Stimulated activated CD4-positive, alpha-beta T cell treated with anti-CD3 and anti-CD28 coated beads, TNF-alpha, amount 100 ng/mL, for 24 hours (primary cell): ENCODE measurements at places on chromosomes 7 and 10.

- no peak for DNase-seq
Measured at GRCh38 chr10:104299031-104299904, 30.3 kb downstream of the GSTO2 start.

GRCh38 chr7:70789481-70790214 is 342.3 kb upstream of the GALNT17 start:
- no peak for DNase-seq

DNA sequence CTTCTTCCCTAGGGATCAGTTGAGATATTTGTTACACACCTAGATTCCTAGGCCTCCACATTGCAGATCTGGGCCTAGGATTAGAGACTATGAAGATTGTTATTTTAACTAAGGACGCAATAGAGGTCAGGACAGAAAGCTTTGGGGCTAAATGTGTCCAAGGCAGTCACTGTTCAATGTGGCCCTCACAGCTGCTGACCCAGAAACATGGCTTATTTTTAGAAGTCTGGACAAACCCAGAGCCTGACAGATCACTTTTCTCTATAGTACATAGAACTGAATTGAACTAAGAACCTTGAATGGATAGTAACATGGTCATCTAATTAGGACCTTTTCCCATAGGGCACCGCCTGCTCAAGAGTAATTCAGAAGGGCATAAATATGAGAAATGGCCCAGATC is 146.6 kb upstream of the AUTS2 start:
- no peak for DNase-seq

- DNase-seq, result no peak
Measured at GRCh38 chr7:48249166-48249565, 77.9 kb downstream of the ABCA13 start.

- no peak for DNase-seq
Measured at GRCh38 chr7:17580856-17581255, 282.4 kb downstream of the AHR start.

DNA sequence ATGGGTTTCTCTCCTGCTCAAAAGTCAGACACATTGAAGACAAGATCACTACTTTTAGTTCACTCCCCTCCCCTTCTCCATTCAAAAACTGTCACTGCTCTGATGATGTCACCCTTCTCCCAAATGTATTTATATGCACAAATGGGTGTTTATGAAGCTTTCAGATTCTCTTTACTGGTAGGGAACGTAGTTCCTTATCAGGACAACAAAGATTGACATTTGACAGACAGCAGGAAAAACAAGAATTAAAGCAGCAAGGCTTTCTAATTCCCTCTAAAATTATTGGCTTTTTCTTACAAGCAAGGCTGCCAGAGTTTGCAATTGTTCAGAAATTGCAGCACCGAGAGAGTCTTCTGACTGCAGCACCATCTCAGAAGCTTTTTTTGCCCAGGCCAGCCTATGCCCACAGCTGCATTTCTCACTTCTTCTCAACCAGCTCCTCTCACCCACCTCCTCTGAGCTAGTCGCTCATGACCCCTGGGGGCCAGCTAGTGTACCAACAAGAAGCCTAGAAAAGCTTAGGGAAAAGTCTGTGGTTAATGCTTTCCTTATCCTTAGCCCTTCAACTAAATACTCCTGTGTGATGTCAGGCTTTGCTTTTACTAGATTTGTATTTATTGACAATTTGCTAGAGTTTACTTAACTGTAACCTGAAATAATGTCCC is 265.1 kb downstream of the HTR7 start:
- no peak for DNase-seq

GRCh38 chr10:72162978-72163377 is 52.8 kb upstream of the ANAPC16 start:
- no peak for DNase-seq

DNA sequence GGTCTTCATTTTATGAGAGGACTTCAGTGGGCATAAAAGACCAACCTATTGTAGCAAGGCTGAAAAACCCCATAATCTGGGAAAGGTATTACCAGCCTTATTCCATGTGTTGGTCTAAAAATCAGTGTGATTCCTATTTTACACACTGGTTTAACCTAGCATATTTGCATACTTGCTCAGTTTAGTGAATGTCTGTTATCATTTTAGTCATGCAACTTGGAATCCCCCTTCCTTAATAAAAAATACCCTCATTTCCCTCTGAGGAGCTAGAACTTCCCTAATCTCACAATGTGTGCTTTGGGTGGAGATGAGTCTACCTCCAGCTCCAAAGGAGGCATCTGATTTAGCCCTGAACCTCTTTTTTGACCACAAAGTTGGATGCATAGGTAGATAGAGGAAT is 312.8 kb upstream of the SORCS1 start:
- no peak for DNase-seq

- no peak for DNase-seq
Measured at GRCh38 chr10:97999066-97999922, 31.1 kb downstream of the CRTAC1 start.

DNA sequence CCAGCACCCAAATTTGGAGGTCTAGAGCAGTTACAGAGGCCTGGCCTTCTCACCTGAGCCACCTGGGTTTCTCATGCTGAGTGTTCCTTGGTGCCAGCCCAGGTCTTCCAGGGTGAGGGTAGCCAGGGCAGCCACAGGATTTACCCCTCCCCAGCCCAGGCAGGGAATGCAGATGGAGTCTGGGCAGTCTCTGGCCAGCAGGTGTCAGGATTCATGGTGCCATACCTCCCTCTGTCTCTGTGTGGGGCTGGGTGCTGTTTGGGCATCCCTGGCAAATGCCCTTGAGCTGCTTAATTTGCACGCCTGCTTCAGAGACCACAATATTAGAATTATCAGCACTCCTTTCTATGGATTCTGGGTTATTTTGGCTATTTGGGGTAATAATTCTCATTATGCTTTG is 246.7 kb downstream of the GFRA1 start:
- no peak for DNase-seq
